T1000 (cell line): ENCODE measurements at places on chromosomes 13 and 19.

DNA sequence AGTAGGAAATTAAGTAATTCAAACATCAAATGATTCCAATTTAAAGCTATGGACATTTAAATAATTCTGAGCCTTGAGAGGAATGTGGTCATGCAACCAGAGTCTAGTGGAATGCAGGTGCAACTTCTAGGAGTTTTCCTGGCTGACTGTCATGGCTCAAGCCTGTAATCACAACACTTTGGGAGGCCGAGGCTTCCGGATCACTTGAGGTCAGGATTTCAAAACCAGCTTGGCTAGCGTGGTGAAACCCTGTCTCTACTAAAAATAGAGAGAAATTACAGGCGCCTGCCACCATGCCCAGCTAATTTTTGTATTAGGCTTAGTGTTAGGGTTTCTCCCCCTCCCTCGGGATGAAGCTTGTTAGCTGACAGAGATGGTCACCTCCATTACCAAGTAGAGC is 6.4 kb downstream of the ZNF808 start:
- DNase-seq = no peak

GRCh38 chr13:38686577-38687245 is at the start of gene FREM2:
Gene FREM2 (plus strand): TSS chr13:38687077. CDS start chr13:38687345, 268 bp downstream.
- peak; percentile 31 for DNase-seq

GRCh38 chr13:79531542-79532254 is 50.7 kb downstream of the NDFIP2 start:
- DNase-seq = no peak

DNA sequence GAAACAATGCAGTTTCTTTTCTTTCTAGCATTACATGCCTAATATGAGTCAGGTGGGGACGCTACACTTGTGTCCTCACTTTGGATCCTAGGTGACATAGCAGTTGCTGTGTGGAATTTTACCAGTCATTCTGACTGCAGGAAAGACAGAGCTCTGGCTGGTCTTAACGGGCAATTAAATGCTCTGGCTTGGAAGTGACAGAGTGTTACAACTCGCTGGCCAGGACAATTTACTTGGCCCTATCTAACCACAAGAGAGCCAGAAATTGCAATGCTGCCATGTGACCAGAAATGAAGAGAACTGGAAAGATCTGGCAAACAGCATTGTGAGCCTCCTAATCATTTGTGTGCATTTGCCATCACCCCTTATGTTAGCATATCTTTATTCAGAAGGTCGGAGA is 351.1 kb downstream of the DCT start:
- no peak for DNase-seq

GRCh38 chr13:24458736-24459135 is 53.8 kb downstream of the PARP4 start:
- no peak for DNase-seq

DNA sequence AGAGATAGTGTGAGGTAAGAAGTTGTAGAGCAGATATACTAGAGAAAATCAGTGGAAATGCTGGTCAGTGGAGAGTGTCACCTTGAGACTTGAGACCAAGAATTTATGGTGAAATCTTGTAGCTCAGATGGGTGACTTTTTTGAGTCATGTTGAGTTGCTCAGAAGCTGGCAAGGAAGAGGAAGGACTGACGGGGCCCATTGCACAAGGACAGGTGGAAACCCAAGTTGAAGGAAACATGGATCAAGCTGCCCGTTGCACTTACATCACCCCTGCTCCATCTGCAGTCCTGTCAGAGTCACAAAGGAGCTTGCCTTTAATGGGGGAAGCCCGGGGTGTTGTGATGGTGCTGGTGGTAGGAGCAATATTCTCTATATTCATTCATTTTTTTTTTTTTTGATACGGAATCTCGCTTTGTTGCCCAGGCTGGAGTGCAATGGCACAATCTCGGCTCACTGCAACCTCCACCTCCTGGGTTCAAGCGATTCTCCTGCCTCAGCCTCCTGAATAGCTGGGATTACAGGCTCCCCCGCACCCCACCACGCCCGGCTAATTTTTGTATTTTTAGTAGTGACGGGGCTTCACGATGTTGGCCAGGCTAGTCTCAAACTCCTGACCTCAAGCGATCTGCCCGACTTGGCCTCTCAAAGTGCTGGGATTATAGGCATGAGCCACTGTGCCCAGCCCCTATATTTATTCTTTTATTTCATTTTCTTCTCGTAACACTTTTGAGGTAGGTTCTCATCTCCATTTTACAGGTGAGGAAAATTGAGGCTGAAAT is 27.4 kb downstream of the UBAC2 start:
- DNase-seq = no peak

GRCh38 chr19:10089801-10090375 is 3.8 kb downstream of the SHFL start:
- no peak for DNase-seq

DNA sequence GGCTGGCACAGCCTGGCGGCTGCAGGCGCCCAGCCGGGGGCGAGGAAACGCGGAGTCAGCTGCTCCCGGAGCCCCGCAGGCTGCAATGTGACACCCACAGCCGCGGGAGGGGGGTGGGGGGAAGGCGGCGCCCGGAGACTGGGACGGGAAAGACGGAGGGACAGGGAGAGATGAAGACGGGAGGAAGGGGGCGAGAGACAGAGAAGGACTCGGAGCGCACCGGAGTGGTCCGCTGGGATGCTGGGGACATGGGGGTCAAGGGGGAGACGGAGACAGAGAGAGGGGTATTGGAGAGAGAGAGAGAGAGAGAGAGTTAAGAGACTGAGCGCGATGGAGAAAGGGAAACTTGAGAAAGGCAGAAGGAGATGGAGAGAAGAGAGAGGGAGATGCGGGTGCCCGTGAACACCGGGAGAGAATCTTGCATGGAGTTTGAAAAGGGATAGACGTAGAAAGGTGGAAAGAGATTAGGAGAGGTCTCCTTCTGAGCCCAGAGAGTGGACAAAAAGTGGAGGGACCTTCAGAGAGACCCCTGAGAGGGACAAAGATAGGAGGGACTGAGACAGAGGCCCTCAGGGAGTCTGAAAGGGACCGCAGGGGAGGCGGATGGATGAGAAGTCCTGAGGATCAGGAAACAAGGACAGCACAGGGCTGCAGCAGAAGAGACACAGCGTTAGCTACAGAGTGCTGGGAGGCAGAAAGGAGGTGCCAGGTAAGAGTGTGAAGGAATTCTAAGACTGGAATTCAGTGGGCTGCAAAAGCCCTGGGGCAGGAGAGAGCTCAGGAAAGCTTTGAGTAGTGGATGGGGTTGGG is 1.0 kb downstream of the SCN1B start:
- DNase-seq = no peak

DNA sequence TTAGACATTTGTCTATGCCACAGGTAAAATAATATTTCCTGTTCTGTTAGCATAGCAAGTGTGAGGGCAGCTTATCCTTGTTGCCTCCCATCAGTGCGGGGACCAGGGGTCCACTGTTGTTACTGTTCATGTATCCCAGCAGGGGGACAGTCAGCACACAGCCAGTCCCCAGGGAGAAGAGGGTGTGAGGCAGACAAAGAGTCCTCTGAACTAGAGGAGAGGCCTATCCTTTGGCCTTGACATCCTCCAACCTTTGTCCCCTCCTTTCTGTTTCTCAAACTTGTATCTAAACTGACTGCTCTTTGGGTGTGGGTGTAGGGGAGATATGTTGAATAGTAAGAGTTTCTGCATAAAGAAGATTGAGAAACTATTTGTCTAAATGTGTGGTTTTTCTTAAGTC is 2.9 kb upstream of the GPR18 start:
- no peak for DNase-seq

DNA sequence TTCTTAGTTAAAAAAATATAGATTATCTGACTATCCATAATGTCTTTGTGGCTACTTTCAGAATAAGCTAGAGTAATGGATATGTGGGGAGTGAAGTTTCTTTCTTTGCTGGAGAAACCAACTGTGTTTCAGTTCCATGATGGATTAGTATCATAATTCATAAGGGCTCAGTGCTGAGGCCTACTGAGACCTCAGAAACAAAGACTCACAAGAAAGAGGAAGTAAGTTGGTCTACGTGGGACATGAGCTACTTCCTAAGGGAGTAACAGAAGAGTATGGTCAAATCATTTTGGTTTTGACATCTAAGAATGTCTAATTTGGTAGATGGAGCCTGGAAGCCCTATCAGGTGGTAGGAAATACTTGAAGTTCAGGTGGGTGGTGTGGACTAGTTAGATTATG is 99.0 kb upstream of the HTR2A start:
- DNase-seq = no peak

DNA sequence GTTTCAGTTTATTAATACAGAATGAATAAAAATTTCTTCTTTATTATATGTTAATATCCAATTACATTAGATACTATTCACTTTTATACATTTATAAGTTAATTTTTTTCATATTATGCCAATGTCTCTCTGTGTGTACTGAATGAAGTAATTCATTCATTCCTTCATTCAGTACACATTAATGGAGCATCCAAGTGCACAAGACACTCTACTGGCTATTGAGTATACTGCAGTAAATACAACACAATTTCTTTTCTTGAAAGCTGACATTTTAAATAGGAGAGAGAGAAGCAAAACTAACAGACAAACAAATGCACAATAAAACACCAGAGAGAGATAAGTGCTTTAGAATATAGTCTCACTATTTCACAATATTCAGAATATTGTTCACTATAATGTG is 1038.3 kb upstream of the SPRY2 start:
- no peak for DNase-seq

DNA sequence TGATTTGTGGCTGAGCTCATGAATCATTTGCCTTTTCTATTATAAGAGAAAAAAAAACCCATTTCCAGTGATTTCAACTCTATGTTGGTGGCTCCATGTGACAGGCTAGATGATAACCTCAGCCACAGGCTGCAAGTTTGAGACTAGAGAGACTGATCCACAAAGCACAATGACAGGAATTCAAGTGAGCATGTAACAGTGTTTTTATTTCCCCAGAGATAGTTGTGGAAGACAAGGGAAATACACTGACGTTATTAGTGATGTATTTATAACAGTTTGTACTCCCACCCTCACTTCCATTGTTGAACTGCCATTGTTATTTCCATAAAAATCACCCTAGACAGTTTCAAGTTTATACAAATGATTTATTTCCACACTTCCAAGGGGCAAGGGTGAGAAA is 27.9 kb upstream of the EDNRB start:
- no peak for DNase-seq

GRCh38 chr13:36789061-36789460 is 30.0 kb upstream of the RFXAP start:
- DNase-seq = no peak

DNA sequence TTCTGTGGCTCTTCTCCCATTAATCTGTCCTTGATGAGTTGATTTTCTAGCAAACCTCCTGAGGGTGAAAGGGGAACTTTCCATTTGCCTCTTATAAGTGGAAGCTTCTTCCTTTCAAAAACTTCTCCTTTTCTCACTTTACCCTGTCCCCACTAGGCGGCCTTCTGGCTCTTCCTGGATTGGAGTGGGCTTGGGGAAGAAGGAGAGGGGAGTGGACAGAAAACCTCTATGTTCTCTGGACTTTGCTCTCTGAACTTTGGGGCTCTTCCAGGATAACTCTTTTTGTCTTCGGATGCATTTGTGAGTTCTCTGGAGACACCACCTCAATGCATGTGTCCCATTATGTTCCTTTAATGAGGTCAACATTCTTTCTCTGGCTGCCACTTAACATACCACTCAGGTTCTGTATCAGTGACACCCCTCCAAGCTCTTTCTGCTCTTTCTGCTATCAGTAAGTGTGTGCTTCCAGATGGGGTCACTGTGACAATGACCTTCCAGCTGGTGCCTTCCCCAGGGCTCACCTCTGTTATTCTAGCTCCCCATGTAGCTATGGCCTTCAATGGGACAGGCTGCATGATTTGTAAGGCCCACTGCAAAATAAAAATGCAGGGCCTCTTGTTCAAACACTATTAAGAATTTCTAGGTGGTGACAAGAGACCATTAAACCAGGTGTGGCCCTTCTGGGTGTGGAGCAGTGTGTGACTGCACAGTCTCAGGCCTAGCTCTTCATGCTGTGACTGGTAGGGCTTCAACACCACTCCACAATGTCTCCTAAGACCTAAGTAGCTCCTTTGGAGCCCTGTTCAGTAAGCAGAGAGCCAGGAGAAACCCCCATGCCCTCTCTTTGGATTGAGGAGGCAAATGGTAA is 389.2 kb downstream of the EFNB2 start:
- no peak for DNase-seq
